ENCODE measurements at places on chromosomes 6 and 20.

GRCh38 chr6:7691021-7691420 lies 34.9 kb upstream of the BMP6 start:
- no peak for DNase-seq

GRCh38 chr20:35893942-35894341 lies 60.4 kb downstream of the SCAND1 start:
- no peak for DNase-seq

GRCh38 chr6:2026133-2026532 lies 219.3 kb downstream of the GMDS start:
- no peak for DNase-seq

- no peak for DNase-seq
Observed at GRCh38 chr6:81561071-81561564, 191.4 kb downstream of the TENT5A start.

GRCh38 chr6:18053555-18054445 lies 66.4 kb upstream of the KIF13A start:
- DNase-seq, result no peak

DNA sequence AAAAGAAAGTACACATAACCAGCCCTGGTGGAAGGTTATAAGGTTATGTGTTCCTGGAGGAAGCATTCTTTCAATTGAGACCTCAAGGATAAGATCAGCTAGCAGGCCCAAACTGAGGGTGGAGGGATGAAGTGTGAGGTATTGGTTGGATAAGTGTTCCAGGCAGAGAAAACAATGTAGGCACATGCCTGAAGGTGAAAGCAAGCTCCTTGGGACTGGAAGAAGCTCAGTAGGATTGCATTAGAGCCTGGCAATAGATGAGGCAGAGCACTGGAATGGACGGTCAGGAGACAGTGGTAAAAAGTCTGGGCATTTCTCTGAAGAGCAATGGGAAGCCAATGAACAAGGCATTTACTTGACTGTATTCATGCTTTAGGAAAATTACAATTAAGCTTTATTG lies 89.9 kb upstream of the SHLD1 start:
- DNase-seq, result no peak

- no peak for DNase-seq
Observed at GRCh38 chr6:143264986-143265764, 185.3 kb downstream of the ADAT2 start.

DNA sequence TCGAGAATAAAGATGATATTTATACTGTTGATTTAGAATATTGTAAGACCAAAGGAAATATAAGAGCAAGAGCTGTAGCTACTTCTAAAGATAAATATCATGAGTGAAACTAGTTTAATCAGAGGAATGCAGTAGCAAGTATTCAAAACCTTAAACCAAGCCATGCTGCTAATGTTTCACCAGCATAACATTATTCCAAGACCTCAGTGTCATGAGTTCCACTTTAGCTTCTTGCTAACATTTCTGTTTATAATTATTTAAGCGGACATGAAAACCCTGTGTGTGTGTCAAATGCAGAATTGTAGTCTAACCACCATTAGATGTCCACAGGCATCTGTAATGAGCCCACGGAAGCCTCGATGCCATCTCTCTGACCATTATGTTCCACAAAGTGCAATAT lies 752.6 kb upstream of the MARCKS start:
- DNase-seq, result no peak

DNA sequence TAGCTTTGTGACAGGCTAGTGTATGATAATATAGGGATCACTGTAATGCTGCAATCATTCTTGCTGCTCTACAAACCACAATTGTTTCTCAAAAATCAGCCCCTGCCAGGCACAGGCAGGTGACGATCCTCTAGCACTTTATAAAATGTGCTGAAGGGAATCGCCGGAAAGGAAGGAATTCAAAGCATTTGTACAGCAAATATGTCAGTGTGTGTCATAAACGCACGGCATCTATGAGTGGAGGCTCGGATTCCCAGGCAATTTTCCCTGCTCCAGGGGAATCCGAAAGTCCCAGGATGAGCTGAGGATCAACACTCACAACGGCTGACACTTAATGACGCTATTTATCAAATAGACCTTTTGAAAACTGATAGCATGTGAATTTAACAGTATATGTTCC lies 1.4 kb downstream of the PHACTR1 start:
- DNase-seq, result no peak

GRCh38 chr20:33431797-33432381 lies 11.7 kb downstream of the SNTA1 start:
- DNase-seq, result no peak

DNA sequence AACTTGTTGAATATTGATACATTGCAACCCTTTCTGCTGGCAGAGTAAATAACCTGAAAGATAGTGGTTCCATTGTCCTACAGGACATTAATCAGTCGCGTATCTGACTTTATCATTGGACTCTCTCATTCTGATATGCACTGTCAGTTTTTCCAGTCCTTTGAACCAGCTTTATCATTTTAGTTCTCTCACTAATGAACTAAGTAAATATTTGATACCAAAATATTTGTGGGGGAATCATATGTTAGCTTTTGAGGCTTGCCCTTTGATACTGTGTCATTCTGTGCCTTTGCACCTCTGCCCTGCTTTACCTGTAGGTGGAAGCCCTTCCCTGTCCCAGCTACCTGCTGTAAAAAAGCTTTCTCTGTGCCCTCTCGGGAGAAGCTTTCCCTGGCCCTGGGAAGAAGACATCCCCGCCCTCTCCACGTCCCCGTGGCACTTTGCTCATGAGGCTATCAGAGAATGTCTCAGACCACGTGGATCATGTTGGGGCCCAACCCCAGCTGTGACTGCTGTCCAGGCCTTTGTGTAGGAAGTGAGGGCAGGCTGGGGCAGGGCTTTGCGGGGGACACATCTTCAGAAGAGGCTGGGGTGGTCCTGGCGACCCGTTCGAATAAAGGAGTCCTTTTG lies 117.8 kb upstream of the NXT1 start:
- DNase-seq, result no peak

GRCh38 chr6:109015176-109015575 lies 79.5 kb downstream of the SESN1 start:
- no peak for DNase-seq

DNA sequence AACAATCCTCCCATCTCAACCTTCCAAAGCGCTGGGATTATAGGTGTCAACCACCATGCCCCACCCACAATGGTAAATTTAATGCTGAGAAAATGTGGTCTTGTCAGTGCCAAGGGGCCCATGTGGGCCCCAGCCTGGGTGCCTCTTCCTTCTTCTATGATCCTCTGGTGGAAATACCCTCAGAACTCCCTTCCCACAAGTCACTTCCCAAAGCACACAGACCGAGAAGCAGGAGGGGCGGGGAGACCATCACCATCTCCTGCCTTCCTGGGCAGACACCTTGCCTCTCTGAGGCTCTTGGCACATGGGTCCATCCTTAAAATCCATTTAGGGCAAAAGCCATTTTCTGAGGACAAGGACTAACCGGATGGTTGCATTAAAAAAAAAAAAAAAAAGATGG lies 59.0 kb downstream of the NOL4L start:
- no peak for DNase-seq

DNA sequence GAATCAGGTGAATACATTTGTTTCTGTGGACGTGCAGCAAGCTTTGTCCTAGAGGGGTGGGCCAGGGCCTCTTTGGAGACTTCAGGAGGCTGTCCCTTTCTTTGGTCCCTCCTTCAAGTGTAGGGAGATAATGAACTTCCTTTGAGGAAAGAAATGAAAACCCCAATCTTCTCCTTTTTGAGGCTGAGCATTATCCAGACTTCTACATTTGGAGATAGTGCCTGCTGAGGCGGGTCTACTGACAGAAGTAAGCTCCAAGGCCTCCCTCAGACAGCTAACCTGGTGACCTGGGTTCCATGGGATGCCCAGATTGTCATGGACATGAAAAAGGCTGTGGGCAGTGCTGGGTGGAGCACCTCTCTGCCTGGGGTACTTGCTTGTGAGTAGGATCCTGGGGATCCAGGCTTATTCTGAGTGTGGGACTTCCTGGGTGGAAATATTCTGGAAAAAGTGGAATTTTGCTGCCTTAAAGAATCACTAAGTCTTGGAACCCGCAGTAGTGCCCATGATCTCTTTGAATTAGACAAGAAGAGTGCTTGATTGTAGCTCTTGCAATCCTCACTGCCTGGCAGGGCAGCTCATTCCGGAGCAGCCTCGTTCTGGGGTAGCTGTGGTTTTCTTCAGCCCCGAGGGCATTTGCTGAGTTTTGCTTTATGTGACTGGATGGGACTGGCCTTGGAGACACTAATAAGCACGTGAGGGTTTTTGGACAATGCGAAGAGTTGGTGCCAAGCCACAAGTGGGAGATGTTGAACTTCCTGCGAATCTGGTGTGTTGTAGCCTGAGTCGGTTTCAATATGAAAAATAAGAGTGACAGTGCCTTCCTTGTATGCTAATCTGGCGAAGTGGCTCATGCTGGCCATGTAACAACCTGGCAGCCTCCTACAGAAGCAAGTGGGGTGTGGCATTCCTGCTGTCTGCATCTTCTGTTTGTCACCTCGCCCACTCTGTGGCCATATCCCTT lies 28.1 kb downstream of the SNRNP48 start:
- DNase-seq, result no peak

- DNase-seq, result no peak
Observed at GRCh38 chr6:111530218-111530617, 47.2 kb upstream of the REV3L start.

GRCh38 chr6:25652007-25652515 lies at the start of gene SCGN:
Gene SCGN (plus strand): TSS chr6:25652215. CDS start chr6:25652404, 189 bp downstream.
- peak; percentile 46 for DNase-seq

GRCh38 chr6:43396408-43397149 lies 27.1 kb upstream of the ZNF318 start:
- no peak for DNase-seq

GRCh38 chr20:62742979-62743776 lies 34.5 kb downstream of the NTSR1 start:
- peak; percentile 20 for DNase-seq

- DNase-seq, result no peak
Observed at GRCh38 chr6:46832816-46833215, 39.6 kb downstream of the MEP1A start.

DNA sequence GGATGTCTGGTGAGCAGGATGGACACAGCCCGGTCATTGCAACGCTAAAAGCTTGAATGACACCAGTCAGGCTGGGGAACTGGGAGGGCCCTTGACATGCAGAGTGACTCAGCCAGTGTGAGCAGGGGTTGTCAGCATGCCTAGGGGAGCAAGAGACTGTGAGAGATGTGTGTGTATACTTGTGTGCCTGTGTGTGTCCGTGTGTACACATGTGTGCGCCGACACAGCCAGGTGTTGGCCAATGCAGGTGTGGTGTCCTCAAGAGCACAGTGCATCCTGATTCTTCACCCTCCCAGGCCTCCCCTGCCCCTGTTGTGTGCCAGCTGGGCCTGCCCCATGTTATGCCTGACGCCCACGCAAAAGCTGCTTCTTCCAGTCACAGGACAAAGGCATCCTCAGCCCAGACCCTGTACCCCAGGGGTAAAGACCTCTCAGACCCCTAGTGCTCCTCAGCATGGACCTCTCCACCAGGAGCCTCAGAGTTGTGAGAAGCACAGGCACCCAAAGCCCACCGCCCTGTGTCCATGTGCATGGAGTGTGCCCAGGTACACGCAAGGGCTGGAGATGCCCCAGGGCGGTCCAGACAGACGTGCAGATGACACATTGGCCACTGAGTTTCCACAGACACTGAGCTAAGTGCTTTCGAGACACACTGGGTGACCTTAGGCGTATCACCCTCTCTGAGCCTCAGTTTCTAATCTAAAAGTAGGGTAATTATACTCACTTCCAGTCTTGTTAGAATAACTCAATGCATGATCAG lies 16.6 kb downstream of the NRSN2 start:
- DNase-seq, result no peak

- DNase-seq, result no peak
Observed at GRCh38 chr6:6005051-6006005, 1.4 kb downstream of the NRN1 start.

GRCh38 chr6:35248300-35248699 lies 11.2 kb upstream of the ZNF76 start:
- no peak for DNase-seq

DNA sequence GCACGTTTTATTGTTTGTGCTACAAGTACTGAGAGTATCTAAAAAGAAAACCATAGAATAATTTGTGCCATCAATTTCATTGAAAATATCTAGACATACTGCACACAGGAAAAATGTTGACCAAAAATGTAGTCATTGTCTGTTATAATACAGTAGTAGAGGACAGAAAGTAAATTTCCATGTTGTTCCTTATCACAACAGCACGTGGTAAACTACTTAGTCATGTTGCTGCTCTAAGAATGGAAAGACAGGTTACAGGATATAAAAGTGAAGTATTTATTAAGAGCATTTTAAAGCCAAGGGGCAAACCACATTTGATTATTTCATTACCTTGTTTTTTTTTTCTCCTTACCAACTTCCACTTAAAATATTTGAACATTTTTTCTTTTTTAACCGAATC lies 89.0 kb upstream of the CEP85L start:
- no peak for DNase-seq

- no peak for DNase-seq
Observed at GRCh38 chr6:36969240-36969691, 14.7 kb downstream of the PI16 start.

DNA sequence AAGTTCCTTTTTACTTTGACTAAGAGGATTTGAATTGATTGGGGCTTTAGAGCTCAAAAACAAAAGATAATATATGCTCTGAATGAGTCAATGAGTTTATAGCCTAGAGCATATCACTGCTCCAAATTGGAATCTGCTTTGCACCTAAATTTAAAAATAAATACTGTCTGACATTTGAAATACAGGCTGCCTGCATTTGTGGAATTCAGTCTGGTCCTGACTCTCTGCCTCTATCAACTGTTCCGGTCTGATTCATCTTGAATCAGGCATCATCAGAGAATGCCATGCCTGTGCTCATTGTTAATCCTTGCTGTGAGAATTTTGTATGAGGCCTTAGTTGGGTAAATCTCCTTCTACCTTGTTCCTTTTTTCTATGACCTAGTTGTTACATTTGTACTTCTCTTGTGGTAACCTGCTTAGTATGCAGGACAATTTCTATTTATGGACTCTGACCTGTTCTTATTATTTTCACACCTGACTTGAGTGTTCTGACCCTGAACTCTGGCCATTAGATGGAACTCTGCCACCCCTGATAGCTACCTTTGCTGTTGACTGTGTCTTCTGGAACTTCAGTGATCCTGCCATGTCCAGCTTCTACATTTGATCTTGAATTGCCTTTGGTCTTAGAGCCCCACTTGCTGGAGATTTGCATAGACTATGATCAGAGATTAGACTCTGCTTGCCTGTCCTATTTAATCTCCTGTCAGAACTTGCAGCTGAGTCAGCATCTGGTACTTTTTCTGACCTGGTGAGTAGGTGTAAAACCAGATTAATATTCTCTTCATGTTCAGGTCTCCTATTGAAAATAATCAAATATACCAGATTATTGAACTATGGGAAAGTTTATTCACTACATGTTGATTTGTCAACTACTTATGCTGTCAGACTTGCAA lies 442.7 kb upstream of the HS3ST5 start:
- no peak for DNase-seq

DNA sequence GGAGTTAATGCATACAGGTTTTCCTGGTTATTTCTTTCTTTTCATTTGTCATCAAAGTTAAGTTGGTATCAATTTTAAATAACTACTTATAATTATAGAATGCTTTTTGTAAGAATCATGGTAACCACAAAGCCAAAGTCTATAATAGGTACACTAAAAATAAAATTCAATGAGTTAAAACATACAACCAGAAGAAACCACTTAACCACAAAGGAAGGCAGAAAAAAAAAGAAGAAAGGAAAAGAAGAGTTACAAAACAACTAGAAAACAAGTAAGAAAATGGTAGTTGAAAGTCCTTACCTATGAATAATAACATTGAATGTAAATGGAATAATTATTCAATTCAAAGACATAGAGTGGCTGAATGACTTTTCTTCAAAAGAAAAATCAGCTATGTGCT lies 45.6 kb downstream of the THBS2 start:
- no peak for DNase-seq

Measured in NCI-H2227 treated with DMSO at 0.1 percent for 48 hours (cell line).